ENCODE measurements at places on chromosomes 2 and 18.
A peak's percentile ranks its signal among the peaks of the same experiment; 100 is the strongest.

DNA sequence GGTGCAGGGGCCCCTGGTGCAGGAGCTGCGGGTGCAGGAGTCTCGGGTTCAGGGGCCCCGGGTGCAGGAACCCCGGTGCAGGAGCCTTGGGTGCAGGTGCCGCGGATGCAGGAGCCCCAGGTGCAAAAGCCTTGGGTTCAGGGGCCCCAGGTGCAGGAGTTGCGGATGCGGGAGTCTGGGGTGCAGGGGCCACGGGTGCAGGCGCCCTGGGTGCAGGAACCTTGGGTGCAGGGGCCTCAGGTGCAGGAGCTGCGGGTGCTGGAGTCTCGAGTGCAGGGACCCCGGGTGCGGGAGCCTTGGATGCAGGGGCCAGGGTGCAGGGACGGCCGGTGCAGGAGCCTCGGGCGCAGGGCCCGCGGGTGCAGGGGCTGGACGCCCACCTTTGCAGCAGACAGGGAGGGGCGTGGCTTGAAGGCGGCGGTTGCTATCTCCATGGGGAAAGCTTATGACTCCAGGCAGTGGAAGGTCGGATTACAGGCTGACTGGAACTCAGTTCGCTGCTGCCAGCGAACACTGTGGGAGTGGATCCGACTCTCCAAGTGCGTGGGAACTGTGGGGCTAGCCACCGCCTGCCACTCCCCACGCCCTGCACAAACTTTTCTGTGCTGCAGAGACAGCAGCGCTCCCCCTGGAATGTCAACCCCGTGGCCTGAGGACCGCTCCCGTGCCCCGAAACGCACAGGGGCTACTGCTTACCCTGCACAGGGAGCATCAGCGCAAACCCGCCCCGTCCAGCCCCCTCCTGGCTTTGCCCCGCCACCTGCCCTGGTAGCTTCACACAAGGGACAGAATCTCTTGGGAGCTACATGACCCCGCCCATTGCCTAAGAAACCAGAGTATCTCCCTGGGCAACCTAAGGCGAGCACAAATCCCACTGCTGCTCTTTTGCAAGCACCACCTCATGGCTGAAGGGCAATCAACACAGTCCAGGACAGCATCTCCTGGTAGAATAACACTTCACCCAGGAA lies 40.3 kb downstream of the COPS9 start:
- DNase-seq, result no peak

DNA sequence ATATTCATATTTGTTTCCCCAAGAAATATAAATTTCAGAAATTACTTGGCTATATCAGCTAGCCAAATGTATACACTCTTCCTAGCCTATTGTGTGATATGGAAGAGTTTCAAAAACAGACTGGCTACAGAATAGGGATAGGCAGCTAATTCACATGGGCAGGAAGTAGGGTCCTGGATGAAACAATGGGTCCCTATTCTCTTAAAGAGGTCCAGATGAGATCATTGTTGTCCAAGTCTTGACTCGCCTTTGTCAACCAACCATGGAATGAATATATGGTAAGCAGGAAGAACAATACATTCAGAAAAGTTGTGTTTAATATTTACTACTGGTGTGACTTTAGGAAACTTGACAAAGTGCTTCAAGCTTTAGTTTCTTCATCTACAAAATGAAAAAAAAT lies 319.9 kb downstream of the NBAS start:
- no peak for DNase-seq

DNA sequence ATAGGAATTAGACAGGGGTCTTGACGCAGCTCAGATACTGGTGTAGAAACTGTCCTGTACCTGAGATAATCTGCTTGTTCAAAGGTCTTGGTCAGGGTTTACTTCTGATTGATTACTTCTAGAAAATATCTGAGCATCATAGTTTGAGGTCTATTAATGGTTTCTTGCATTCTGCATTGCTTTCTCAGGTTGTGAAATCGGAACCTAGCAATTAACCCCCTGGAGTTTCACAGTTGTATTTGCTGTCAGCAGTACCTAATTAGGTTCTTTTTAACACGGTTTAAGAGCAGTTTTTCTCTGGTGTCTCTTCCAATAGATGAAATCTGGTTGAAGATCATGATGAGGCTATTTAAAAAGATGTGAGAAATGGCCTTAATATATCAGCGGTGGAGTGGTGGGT lies 428.6 kb upstream of the SYT4 start:
- no peak for DNase-seq

GRCh38 chr2:221478485-221478863 lies 93.6 kb downstream of the EPHA4 start:
- no peak for DNase-seq

- no peak for DNase-seq
Measured at GRCh38 chr2:190626641-190627210, 22.2 kb upstream of the NAB1 start.

DNA sequence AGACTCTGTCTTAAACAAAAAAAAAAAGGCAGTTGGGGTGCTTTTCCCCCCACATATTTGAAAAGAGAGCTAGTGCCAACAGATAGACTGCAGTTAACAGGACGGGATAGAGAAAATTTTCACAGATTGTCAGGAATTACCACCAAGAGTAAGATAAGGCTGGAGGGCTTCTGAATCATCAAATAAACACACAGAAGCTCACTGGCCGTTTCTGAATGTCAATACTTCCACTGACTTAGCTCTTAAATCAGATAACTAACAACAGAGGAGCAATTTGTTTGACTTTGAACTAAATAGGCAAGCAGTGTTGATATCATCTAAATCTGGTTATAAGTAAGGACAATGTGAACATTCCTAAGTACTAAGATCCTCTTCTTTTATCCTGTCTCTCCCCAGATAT lies 34.7 kb downstream of the PIEZO2 start:
- no peak for DNase-seq

DNA sequence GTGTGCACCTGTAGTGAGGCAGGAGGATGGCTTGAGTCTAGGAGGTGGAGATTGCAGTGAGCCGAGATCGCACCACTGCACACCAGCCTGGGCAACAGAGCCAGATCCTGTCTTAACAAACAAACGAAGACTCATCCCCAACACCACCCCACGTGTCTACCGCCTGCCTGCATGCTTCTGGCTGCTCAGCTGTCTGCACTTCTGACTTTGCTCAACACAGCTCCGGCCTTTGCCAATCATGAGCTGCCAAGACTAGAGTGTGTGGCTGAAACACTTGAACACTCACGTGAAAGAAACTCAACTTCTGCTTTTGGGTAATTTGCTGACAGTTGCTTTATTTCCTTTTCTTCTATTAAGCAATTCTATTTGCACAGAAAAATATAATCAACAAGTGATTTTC lies 32.1 kb upstream of the SP3 start:
- DNase-seq, result no peak

DNA sequence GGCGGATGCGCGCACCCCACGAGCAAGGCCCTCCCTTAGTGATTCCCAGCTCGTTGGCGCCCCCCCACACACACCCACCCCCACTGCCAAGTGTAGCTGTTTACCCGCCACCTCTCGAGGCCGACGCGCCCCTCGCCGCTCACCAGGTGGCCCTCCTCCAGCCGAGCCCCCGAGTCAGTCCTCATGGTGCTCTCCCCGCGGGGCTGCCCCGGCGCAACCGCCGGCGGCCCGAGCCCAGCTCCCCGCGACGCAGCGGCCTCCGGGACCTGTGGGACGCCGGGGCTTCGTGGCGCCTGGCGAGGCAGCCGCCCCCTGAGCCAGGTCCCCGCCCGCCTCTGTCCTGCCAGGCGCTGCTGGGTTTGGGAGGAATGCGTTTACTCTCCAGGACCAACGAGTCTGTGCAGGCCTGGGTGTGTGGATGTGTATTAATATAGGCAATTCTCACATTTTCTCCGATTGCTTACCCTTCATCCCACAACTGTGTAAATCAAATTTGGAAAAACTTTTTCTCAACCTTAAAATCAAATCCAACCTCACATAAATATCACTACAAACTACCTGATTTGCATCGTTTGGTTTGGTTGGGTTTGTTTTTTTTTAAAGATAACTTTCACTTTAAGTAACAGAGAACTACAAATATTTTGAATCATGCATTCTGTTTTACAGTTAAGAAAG lies at the start of gene TMEM237:
TSS of gene TMEM237 (minus strand) at position 288 of the 675 bp plus-strand sequence. CDS start at position 185, 103 bp downstream.
- peak; percentile 33 for DNase-seq

DNA sequence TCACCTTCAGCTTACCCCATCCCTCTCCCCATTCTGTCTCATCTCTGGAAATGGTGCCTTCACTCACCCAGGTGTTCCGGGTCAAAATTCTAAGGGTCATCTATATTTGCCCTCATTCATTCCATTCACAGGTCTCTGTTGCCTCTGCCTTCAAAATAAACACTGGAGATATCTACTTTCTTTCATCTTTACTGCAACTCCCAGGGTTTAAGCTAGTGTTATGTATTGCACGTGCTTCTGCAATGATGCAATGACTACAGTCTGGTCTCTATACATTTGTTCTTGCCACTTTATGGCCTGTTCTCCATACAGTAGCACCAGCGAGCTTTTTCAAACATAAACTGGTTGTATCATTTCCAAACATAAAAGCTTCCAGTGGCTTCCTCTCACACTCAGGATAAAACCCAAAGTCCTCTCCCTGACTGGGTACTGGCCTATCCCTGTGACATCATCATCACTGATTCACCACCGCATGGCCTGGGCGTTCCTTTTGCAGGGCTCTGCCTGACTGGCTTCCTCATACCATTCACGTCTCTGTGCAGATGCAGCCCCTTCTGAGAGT lies 14.3 kb downstream of the DSG2 start:
- DNase-seq, result no peak

GRCh38 chr2:225274751-225275150 lies 124.8 kb upstream of the NYAP2 start:
- no peak for DNase-seq

- DNase-seq, result no peak
Measured at GRCh38 chr18:57475408-57475807, 40.2 kb downstream of the ONECUT2 start.

GRCh38 chr18:79944126-79944731 lies 7.2 kb downstream of the SLC66A2 start:
- DNase-seq, result no peak

DNA sequence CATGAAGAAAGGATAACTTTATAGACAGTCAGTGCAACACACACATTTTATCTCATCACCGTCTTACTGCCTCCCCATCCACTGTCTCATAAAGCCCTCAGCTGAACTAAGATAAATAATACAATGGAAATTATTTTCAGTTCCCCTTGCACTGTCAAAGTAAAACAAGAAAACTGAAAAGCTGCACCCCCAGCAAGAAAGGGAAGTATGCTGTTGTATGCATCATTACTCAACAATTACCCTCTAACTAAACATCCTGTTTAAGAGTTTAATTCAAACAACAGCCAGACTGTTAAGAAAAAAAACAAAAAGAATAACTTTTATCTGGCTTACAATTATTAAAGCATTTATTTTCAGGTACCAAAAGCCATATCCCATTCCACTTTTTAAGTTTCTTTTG lies 25.0 kb downstream of the MPPE1 start:
- DNase-seq, result no peak

DNA sequence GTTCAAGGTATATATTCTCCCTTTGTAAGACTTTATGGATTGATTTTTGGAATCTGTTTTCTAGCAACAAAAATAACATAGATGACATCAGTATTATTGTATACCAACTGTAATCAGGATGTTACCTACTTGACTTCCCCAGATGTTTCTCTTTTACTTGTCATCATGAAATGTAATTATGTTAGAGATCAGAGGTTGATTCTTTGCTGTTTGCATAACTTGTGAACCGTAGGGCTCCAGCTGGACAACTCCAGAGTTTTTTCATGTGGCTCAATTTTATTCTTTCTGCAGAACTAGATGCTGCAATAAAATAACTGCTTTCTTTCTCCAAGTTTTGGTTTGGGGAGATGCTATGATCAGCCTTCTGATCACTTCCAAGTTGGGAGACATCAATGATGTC lies 58.1 kb downstream of the SPOPL start:
- DNase-seq, result no peak

DNA sequence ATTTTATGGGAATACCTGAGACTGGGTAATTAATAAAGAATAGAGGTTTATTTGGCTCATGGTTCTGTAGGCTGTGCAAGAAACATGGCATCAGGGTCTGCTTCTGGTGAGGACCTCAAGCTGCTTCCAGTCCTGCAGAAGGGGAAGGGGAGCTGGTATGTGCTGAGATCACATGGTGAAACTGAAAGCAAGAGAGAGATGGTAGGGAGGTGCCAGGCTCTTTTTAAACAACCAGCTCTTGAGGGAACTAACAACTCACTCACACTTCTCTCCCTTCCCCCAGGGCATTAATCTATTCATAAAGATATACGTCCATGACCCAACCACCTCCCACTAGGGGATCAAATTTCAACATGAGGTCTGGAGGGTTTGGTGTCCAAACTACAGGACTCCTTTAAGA lies 40.1 kb downstream of the AGPS start:
- DNase-seq, result no peak

DNA sequence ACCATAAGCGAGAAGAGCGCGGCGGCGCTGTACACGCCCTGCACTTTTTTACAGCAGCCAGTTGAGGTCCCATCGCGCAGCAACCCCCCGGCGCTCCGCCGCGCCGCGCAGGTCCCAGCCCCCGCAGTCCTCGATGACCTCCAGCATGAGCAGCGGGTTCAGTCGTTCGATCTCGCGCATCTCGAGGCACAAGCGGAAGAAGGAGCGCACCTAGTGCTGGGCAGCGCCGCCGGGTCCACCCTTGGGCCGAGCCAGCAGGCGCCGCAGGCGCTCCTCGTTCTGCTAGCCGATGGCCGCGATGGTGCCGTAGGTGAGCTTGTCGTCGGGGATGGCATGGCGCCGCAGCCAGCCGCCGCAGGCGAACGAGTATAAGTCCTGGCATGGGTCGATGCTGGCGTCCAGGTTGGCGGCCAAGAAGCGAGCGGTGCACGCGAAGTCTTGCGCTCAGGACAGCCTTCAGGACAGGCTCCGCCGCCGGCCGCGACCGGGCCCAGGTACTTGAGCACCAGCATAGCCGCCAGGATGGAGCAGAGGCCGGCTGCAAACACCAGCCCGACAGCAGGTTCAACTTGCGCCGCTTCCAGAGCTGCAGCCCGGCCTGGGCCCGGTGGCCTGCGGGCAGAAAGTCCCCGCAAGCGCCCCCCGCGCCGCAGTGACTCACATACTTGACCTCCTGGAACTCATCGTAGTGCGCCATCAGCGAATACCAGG lies 8.3 kb downstream of the ALPP start:
- DNase-seq, result no peak

GRCh38 chr2:75053484-75054112 lies 95.2 kb downstream of the POLE4 start:
- DNase-seq, result peak; percentile 16

- DNase-seq, result peak; percentile 52
Measured at GRCh38 chr2:225400060-225400511, 576 bp downstream of the NYAP2 start.

- no peak for DNase-seq
Measured at GRCh38 chr18:59090966-59091603, 48.6 kb upstream of the SEC11C start.
